ENCODE measurements at places on chromosomes 1 and 21. TPM values are rescaled to one million over a fixed set of nuclear protein-coding genes. Genes with fewer than 3 reads are reported as not detected.
A peak's percentile ranks its signal among the peaks of the same experiment; 100 is the strongest.

DNA sequence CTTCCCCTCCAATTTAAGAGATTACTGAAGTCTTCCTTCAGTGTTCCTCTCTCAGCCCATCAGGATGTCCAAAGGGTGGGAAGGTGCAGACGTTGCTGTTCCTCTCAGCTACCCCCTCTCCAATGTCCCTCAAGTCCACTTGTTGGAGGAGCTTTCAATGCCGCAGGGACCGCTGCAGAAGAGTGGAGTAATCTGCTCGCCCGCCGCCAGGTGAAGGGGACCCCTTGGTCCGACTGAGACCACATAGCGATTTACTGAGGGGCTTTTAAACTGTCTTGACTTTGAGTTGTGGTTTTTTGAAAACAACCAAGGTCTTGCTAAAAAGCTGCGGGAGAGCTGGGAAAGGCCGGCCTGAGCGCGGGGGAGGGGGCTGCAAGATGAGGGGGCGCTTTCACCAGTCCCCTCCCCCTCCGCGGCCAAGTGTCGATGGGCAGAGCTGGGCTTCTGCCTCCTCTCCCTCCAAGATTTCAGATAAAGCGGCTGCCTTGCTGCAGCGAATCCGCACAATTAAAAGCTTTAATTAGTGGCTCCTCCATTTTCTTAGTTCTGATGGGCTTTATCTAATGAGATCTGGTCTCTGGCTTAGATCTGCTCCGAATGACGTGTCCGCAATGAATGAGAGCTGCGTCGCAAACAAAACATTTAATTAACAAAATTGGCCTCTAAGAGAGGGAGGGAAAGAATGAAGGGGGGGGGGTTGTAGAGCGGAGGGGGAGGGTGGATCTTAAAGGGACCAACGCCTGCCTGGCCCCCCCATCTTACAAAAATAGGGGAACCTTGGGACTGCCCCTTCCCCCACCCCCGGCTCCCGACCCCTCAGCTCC lies 5.9 kb downstream of the LMO4 start:
- peak overlapping the region; percentile 86 for H3K27ac ChIP-seq
- H3K36me3 ChIP-seq = peaks cover 5% of the 10 kb centered on the region
- DNase-seq = no peak
- H3K4me3 ChIP-seq = peak overlapping the region; percentile 84

DNA sequence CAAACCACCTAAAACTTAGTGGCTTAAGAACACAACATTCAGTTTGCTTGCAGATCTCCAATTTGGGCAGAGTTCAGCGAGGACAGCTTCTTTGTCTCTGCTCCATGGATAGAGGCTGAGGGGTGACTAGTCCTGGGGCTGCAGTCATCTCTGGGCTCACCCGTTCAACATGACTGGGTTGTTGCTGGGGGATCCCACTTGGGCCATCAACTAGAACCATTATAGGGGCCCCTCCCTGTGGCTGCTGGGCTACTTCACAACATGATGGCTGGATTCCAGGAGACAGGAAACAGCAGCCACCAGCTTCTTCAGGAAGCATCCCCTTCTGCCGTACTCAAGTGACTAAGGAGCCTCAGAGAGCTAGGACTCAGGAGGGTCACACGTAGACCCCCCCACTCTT lies 140.9 kb downstream of the RHOU start:
- H3K4me3 ChIP-seq = no peak overlapping the region
- no peaks in the 10 kb centered on the region for H3K36me3 ChIP-seq
- DNase-seq = no peak

DNA sequence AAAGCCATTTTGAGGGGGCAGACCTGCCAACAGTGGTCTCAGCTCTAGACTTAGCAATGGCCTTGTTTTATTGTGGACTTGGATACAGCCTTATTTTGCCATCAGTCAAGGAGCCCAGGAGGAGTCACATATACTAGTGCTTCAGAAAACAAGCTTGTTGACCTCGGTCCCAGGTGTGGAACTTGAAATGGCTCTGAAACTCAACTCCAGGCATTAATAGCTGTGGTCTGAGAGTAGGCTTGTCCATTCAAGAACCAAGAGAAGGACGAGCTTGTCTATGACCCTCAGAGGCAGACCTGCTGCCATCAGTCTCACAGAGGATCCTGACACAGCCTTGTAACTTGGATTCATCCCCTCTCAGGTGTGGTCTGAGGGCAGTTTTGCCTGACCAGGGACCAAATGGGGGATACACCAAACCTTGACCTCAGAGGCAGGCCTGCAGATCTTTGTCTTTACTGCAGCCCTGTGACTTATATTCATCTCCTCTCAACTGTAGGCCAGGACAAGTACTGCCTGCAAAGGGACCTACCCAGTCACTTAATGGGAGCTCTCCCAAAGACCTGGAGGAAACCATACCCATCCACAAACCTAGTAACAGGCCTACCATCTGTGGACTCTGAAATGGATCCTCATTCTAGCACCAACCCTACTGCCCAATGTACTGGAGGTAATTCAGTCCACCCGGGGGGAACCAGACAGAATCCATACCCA lies 33.1 kb downstream of the OR6Y1 start:
- no peak for DNase-seq
- no peaks in the 10 kb centered on the region for H3K36me3 ChIP-seq
- no peak overlapping the region for H3K27ac ChIP-seq
- H3K27me3 ChIP-seq = no peaks in the 10 kb centered on the region
- no peaks in the 10 kb centered on the region for H3K4me1 ChIP-seq

GRCh38 chr1:156927215-156928042 lies 7.0 kb downstream of the LRRC71 start:
- no peak overlapping the region for H3K27ac ChIP-seq
- peak overlapping the region; percentile 25 for H3K4me3 ChIP-seq
- no peaks in the 10 kb centered on the region for H3K27me3 ChIP-seq
- no peaks in the 10 kb centered on the region for H3K36me3 ChIP-seq

DNA sequence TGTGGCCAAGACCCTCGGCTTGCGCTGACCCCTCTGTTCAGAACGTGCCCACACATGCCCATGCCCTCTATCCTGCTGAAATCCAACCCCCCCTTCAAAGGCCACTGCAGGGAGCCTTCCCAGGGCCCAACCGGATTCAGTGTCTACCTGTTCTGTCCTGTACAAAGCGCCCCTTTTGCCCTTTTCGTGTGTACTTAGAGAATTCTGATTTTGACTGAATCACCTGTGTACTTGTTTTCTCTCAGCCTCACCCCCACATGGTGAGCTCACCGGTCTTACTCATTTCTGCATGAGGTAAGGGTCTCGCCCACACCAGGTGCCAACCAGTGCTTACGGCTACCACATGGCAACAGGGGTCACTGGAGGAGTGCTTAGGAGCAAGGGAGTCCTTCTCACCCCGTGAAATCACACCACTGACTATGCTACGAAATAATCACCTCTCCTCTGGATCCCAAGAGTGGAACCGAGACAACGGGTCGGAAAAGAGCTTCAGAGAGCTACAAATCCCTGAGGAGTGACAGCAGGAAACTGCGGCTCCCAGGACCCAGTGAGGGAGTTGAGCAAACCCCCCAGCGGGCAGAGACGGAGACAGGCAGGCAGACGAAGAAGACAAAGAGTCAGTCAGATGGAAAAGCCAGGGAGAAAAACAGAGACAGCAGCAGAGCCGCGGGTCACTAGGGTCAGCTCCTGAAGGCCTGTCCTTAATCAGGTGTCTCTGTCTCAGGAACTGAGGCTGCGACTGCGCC lies 2.1 kb upstream of the S100A2 start:
- no peak for DNase-seq
- H3K36me3 ChIP-seq = no peaks in the 10 kb centered on the region
- peak overlapping the region; percentile 30 for H3K4me3 ChIP-seq
- peak overlapping the region; percentile 96 for H3K27ac ChIP-seq
- no peaks in the 10 kb centered on the region for H3K27me3 ChIP-seq

DNA sequence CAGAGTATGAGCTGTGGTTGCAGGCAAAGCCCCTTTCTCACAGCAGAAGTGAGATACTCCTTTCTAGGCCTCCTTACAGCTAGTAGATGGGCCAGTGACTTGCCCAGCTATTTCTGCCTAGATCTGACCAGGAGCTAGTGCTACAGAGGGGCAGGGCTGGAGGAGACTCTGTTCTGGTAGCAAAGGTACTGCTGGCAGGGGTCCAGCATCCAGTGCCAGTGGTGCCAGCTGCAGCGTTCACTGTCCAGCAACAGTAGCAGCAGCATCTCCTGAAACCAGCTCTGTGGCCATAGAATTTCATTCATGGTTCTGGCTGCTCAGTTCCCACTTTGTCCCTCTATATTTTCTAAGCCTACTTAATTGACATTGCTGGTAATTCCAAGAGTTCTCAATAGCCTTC lies 62.5 kb upstream of the CNN3 start:
- no peak overlapping the region for H3K27ac ChIP-seq
- peaks cover 8% of the 10 kb centered on the region for H3K4me1 ChIP-seq
- H3K4me3 ChIP-seq = no peak overlapping the region
- no peaks in the 10 kb centered on the region for H3K27me3 ChIP-seq
- H3K36me3 ChIP-seq = no peaks in the 10 kb centered on the region

DNA sequence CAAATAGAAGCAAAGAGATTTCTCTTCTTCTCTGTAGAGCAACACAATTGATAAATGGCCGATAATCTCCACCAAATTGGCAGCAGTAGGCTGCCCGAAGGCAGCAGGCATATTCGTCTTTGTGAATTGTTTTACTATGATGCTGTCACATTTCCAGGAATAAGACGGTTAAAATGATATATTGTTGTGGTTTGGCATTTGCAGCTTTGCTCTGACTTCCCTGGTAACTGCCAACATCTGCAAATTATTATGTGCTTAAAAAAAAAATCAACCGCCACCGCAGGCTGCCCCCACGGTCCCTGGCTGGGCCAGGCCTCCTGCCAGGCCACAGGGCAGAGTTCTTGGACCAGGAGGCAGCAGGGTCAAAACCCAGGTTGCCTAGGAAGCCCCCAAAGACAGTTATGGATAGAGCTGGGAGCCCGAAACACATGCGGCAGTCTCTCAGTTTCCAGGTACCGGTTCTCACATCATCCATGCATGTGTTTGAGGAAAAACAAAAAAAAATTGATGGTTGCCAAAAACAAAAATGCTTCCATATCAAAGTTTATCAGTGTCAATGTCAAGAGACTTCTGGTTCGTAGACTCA lies 179.3 kb downstream of the ETS2 start:
- peak overlapping the region; percentile 69 for H3K27ac ChIP-seq
- DNase-seq = no peak
- H3K36me3 ChIP-seq = no peaks in the 10 kb centered on the region
- H3K27me3 ChIP-seq = no peaks in the 10 kb centered on the region

DNA sequence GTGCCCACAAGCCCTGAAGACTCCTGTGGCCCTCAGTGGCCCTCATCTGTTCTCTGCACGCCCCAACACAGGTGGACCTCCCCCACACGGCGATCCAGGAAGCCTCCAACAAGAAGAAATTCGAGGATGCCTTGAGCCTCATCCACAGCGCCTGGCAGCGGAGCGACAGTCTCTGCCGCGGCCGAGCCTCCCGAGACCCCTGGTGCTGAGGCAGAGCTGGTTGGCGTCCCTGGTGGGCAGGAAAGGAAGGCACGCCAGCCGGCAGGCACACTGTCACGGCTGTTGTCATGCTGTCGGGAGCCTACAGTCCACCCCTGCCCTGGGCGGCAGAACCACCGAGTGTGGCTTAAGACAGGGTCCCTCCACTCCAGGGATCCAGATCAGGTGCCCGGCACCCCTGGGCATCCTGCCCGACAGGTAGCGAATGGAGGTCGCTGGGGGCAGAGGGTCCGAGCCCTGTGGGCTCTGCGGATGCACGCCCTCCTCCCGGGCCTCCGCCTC lies 2.3 kb upstream of the SLC25A34 start:
- no peak overlapping the region for H3K4me3 ChIP-seq
- peaks cover 35% of the 10 kb centered on the region for H3K36me3 ChIP-seq
- H3K4me1 ChIP-seq = peaks cover 24% of the 10 kb centered on the region
- no peak overlapping the region for H3K27ac ChIP-seq

DNA sequence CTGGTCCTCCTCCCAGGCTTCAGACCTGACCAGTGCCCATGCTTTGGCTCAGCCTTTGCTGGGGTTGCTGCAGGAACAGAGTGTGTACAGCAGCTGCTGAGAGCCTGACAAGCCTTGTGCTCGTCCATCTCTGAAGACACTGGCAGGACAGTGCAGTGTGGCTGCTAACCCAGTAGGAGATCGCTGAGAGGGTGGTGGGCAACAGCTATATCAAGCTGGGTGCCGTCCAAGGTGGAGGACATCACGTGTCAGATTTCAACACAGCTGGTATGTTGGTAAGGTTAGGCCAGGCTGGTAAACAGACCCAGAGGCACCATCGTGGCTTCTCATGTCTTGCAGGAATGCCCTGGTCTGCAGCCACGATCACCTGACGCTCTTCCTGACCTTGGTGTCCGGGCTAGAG lies 17.9 kb upstream of the SLC25A34 start:
- peaks cover 41% of the 10 kb centered on the region for H3K4me1 ChIP-seq
- no peak overlapping the region for H3K4me3 ChIP-seq
- no peaks in the 10 kb centered on the region for H3K27me3 ChIP-seq
- peaks cover 48% of the 10 kb centered on the region for H3K36me3 ChIP-seq
- DNase-seq = peak; percentile 66

GRCh38 chr1:192342842-192343241 lies 26.1 kb downstream of the RGS21 start:
- no peaks in the 10 kb centered on the region for H3K27me3 ChIP-seq
- no peak overlapping the region for H3K4me3 ChIP-seq
- no peaks in the 10 kb centered on the region for H3K4me1 ChIP-seq
- H3K27ac ChIP-seq = no peak overlapping the region

GRCh38 chr1:154996966-154997701 lies 3.7 kb downstream of the LENEP start:
- H3K4me3 ChIP-seq = no peak overlapping the region
- no peaks in the 10 kb centered on the region for H3K27me3 ChIP-seq

TTLL7 gene
- 7.5 TPM for total RNA-seq

DRAXIN gene
- not detected for total RNA-seq

RAD54L gene
- 2.4 TPM for total RNA-seq

KCNH1 gene
- total RNA-seq = not detected
